ENCODE measurements at places on chromosomes 6 and 20.

GRCh38 chr6:113299531-113299930 lies 557.6 kb upstream of the MARCKS start:
- H3K4me3 ChIP-seq = no peak overlapping the region
- no peak overlapping the region for H3K27ac ChIP-seq
- H3K27me3 ChIP-seq = no peaks in the 10 kb centered on the region
- no peak for DNase-seq

GRCh38 chr6:136696783-136697364 lies 95.4 kb downstream of the MAP3K5 start:
- H3K4me3 ChIP-seq = no peak overlapping the region
- H3K4me1 ChIP-seq = peaks cover 2% of the 10 kb centered on the region
- peaks cover 5% of the 10 kb centered on the region for H3K36me3 ChIP-seq
- no peaks in the 10 kb centered on the region for H3K27me3 ChIP-seq

DNA sequence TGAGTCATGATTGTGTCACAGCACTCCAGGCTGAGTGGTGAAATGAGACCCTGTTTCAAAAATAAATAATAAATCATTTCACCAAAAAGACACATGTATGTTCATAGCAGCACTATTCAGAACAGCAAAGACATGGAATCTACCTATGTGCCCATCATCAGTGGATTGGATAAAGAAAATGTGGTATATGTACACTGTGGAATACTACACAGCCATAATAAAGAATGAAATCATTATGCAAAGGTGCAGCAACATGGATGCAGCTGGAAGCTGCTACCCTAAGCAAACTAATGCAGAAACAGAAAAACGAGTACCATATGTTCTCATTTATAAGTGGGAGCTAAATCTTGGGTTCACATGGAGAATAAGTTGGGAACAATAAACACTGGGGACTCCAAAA lies 33.1 kb downstream of the ZNF451 start:
- H3K4me3 ChIP-seq = no peak overlapping the region
- no peaks in the 10 kb centered on the region for H3K36me3 ChIP-seq
- DNase-seq = no peak

- peaks cover 5% of the 10 kb centered on the region for H3K4me1 ChIP-seq
- no peaks in the 10 kb centered on the region for H3K27me3 ChIP-seq
- no peak for DNase-seq
- H3K36me3 ChIP-seq = no peaks in the 10 kb centered on the region
- no peak overlapping the region for H3K27ac ChIP-seq
Observed at GRCh38 chr6:141151710-141152417, 980.9 kb upstream of the GJE1 start.

GRCh38 chr20:48949304-48950170 lies 28.0 kb downstream of the ARFGEF2 start:
- H3K4me3 ChIP-seq = no peak overlapping the region
- peaks cover 34% of the 10 kb centered on the region for H3K36me3 ChIP-seq
- H3K4me1 ChIP-seq = no peaks in the 10 kb centered on the region
- no peak for DNase-seq
- no peak overlapping the region for H3K27ac ChIP-seq

DNA sequence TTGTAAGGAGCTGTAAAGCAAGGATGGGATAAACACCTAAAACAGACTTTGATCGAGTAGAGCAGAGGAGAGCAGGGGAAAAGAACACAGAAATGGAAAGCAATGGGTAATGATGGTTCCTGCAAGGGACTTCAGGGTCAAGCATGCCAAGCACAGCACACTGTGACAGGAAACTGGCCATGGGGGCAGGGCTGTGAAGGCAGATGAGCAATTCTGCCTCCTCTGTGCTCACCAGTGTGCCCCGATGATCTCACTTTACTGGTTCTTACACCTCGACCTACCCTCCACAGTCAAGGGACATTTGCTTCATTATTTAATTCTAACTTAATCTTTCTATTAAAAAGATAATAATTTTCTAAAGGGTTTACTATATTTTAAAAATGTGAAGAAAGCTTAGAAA lies 21.6 kb upstream of the MYB start:
- DNase-seq = no peak
- H3K27me3 ChIP-seq = no peaks in the 10 kb centered on the region
- no peak overlapping the region for H3K4me3 ChIP-seq

DNA sequence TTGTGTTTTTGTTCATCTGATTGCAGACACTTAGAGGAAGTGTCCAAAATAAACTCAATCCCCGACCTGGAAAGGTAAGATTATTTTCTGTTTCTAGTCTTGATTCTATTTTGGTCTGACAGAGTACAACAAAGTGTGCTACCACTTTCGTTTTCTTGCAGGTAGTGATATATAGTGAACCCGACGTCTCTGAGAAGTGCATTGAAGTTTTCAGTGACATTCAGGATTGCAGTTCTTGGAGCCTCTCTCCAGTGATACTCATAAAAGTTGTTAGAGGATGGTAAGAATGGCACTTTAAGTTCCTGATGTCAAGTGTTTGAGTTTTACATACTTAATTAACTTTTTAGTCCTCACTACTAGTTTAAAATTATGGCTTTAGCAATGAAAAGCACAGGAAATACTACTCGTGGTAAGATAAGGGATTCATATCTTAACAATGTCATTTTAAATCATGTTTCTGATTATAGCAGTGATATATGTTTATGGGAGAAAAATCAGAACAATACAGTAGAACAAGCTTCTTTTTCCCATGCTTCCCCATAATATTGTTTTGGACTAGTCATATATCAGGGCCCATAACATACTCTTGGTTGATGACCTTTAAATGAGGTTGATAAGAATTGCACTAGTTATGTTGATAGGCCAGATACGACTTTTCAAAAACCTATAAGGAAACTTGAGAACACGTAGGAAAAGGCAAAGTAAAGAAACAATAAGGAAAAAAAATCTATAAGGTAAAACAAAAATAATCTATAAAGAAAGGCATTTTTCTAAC lies 104.0 kb downstream of the RTN4IP1 start:
- DNase-seq = no peak
- peak overlapping the region; percentile 63 for H3K27ac ChIP-seq
- H3K36me3 ChIP-seq = peaks cover 4% of the 10 kb centered on the region

DNA sequence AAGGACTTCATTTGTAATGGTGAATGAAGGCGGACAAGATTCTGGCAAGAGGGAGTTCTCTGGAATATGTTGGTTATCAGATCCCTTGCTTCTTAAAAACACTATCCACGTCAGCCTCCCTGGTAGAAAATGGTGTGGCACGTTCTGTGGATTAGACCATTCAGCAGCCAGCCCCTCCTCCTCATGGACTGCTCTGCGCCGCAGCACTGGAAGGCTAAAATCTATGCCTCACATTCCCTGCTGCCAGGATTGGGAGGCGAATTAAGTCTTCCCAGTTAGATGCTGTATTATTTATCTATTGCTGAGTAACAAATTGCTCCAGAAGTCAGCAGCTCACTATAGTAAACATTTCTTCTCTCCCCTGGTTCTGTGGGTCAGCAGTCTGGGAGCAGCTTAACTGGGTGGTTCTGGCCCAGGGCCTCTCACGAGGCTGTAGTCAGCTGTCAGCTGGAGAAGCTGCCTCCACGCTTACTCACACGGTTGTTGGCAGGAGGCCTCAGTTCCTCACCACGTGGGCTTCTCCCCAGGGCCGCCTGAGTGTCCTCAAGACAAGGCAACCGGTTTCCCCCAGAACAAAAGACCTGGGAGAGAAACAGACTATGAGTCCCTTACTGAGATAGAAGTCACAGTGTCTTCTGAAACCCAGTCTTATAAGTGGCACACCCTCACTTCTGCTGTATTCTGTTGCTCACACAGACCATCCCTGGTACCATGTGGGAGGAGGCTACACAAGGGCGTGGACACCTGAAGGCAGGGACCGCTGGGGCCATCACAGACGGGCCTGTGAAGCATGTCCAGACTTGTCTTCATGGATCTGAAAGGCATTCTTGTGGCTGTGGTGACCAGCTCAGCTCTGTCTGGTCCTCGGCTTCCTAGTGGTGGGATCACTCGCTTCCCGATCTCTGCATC lies 101.0 kb downstream of the NRN1 start:
- H3K27ac ChIP-seq = no peak overlapping the region
- no peaks in the 10 kb centered on the region for H3K27me3 ChIP-seq
- no peaks in the 10 kb centered on the region for H3K36me3 ChIP-seq
- no peak for DNase-seq

- no peaks in the 10 kb centered on the region for H3K27me3 ChIP-seq
- H3K27ac ChIP-seq = no peak overlapping the region
- H3K4me1 ChIP-seq = peaks cover 31% of the 10 kb centered on the region
- no peak overlapping the region for H3K4me3 ChIP-seq
- no peak for DNase-seq
Observed at GRCh38 chr20:62244644-62245108, 6.4 kb downstream of the OSBPL2 start.

- H3K4me1 ChIP-seq = no peaks in the 10 kb centered on the region
- H3K27ac ChIP-seq = no peak overlapping the region
- no peak overlapping the region for H3K4me3 ChIP-seq
- no peaks in the 10 kb centered on the region for H3K36me3 ChIP-seq
- no peaks in the 10 kb centered on the region for H3K27me3 ChIP-seq
- DNase-seq = no peak
Observed at GRCh38 chr20:15567219-15567618, 1006.0 kb downstream of the KIF16B start.

GRCh38 chr6:168355716-168356522 lies 36.3 kb upstream of the DACT2 start:
- H3K27ac ChIP-seq = no peak overlapping the region
- H3K4me3 ChIP-seq = no peak overlapping the region
- peaks cover 4% of the 10 kb centered on the region for H3K4me1 ChIP-seq
- peak; percentile 69 for DNase-seq
- H3K36me3 ChIP-seq = no peaks in the 10 kb centered on the region

- no peaks in the 10 kb centered on the region for H3K27me3 ChIP-seq
- H3K27ac ChIP-seq = no peak overlapping the region
- H3K4me1 ChIP-seq = no peaks in the 10 kb centered on the region
- no peak for DNase-seq
- no peaks in the 10 kb centered on the region for H3K36me3 ChIP-seq
Observed at GRCh38 chr6:121780325-121781321, 345.2 kb downstream of the GJA1 start.

DNA sequence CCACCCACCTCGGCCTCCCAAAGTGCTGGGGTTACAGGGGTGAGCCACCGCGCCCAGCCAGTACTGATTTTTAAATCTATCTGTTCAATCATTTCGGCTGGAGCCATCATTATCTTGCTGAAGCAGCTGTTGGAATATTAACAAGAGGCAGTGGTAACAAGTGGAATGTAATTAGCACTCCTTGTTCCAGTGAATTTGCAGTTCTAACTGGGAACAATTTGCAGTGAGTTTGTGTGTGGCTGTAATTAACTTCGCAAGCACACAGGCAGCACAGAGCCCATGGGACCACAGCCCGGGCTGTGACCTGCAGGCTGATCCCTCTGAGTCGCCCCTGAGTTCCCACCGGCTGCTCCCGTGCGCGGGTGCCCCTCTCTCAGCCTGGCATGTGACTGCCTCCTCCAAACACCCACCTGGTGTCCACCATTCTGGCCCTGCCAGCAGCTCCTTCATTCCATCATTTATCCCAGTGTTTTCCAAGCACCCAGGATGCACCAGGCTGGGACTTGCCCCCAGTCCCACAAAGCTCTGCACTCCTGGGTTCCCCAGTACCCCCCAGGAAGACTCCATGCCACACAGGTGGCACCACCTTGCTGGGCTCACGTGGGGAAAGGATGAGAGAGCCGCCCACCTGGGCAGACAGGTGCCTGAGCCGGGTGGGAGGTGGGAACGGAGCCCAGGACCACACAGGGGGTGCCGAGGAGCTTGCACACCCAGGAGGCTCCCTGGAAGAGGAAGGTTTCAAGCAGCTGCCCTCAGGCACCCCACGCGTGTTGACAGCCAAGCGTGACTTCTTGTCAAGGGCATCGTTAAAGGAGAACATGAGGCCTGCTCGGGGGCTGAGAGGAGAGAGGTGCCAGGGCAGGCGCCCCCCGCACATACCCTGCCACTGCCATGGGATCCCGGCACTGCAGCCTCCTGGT lies 75.2 kb downstream of the YTHDF1 start:
- H3K27me3 ChIP-seq = peaks cover 10% of the 10 kb centered on the region
- H3K36me3 ChIP-seq = no peaks in the 10 kb centered on the region
- no peak overlapping the region for H3K27ac ChIP-seq

DNA sequence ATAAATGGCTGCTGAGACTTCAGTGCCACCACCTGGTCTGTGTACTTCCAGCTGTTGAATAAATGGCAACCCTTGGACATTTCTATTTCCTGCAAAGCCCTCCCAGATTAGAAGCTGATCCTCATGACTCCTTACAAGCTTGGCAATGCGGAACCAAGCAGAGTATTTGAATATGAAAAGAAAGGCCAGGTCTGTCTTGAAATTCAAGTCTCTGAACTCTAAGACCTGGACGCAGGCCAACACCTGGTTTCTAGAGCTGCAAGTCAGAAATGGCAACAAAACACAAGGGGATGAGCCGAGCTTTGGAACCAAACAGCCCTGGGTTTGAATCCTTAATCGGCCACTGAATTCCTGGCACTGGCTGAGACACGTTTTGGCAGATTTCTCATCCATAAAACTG lies 353.4 kb downstream of the PTPRT start:
- no peak overlapping the region for H3K27ac ChIP-seq
- H3K27me3 ChIP-seq = no peaks in the 10 kb centered on the region
- no peaks in the 10 kb centered on the region for H3K4me1 ChIP-seq
- no peak overlapping the region for H3K4me3 ChIP-seq

- H3K4me3 ChIP-seq = no peak overlapping the region
- H3K27me3 ChIP-seq = no peaks in the 10 kb centered on the region
- H3K4me1 ChIP-seq = no peaks in the 10 kb centered on the region
- H3K36me3 ChIP-seq = no peaks in the 10 kb centered on the region
Observed at GRCh38 chr6:131122516-131122915, 12.8 kb upstream of the AKAP7 start.

DNA sequence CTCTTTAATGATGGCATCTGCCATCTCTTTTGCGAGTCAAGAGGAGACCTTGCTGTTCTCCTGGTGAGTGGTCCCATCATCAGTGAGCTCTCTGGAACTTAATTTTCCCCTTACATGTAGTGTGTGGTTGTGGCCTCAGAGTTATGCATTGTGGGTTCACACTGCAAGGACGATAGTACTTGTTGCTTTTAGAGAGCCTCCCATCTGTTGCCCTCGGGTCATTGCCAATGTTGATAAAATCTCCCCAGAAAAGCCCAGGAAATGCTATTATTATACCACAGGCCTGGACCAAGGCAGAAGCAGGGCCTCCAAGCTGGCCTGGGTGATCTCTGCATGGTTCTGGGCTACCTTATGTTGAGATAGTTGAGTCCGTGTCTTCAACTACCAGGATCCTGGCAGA lies 241.6 kb downstream of the BMP7 start:
- DNase-seq = no peak
- no peaks in the 10 kb centered on the region for H3K36me3 ChIP-seq
- no peaks in the 10 kb centered on the region for H3K4me1 ChIP-seq
- peaks cover 3% of the 10 kb centered on the region for H3K27me3 ChIP-seq

DNA sequence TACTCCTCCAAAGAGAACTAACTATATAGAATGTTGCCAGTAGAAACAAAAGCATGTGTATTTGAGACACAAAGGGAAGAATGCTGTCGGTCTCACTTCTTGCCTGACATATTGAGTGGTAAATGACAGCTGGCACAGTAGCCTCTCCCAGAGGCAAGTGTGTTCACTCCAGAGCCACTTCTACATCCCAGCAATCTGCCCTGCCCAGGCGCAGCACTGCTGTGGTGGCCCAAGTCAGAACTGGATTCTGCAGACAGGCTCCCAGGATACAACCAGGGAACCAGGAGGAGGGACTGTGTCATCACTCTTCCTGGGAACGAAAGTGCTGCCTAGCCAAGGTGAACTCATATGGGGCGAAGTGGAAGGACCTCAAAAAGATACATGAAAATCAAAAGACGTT lies 103.2 kb upstream of the ARMC2 start:
- no peaks in the 10 kb centered on the region for H3K27me3 ChIP-seq
- DNase-seq = no peak
- no peaks in the 10 kb centered on the region for H3K36me3 ChIP-seq
- H3K27ac ChIP-seq = no peak overlapping the region

- no peak overlapping the region for H3K4me3 ChIP-seq
- no peaks in the 10 kb centered on the region for H3K36me3 ChIP-seq
- H3K27me3 ChIP-seq = no peaks in the 10 kb centered on the region
- DNase-seq = no peak
Observed at GRCh38 chr6:44211284-44211683, 5.4 kb upstream of the MYMX start.

Measured in liver (tissue), 10 donors.